Esophagus muscularis mucosa (tissue), 4 donors: ENCODE measurements at places on chromosomes 7 and 10. TPM values are rescaled to one million over a fixed set of nuclear protein-coding genes. Genes with fewer than 3 reads are reported as not detected.

DNA sequence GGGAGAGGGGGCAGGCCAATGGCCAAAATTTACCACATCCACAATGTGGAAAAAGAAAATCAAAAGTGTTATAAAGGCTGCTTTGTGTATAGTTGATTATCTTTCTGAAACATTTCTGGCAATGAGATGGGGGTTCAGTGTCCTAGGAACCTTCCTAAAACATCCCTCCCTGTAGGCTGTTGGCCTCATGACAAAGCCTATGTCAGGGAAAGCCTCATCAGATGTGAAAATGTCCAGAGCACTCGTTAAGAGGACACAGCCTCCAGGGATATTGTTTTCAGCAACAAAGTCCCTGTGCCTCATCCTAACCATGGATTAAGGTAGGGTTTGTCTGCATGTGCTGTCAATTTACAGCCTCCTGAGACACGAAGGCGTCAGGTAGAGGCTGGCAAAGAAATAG, 17.0 kb downstream of the SUN3 start:
- H3K36me3 ChIP-seq, result no peaks in the 10 kb centered on the region
- H3K27ac ChIP-seq, result no peak overlapping the region
- H3K27me3 ChIP-seq, result no peaks in the 10 kb centered on the region
- H3K4me3 ChIP-seq, result no peak overlapping the region

DNA sequence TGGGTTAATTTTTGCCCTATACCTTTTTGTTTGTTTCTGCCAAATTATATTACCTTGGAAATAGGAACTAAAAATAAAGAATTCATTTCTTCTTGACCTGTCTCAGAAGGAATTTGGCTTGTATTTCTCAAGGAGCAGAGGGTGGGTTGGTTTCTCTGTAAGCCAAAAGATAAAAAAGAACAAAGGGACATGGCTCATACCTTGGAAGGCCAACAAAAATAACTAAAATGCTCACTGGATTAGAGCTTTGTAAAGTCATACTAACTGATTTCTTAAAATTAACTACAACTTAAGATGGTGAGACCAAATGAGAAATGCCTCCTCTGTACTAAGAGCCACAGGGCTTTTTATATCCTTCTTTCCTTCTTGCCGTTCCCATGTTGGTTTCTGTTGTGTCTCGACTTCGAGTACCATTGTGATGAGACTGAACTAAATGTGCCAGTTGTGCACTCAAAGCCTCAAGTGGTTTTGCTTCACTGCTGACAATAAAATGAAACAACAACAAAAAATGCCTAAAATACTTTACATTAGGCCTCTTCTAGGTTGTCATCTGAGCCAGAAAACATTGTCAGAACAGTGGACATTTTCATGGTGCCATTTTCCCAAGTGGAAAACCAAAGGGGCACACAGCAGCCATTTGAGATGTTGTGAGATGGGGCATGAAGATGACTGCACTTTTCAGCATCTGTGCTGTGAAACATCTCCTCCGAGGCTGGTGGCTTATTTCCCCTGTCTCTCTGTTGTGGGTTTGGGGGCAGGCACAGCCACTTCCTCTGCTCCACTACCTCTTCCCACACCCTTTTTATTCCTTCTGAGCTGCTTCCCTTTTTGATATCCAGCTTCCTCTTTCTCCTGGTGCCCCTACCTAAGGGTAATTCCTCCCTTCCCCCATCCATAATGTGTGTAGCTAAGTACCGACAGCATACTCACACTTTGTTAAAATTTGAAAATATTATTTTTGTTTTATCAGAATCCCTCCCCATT, 51.8 kb upstream of the AGR3 start:
- no peaks in the 10 kb centered on the region for H3K27me3 ChIP-seq
- H3K4me1 ChIP-seq, result peaks cover 7% of the 10 kb centered on the region
- H3K36me3 ChIP-seq, result no peaks in the 10 kb centered on the region

- DNase-seq, result no peak
- H3K4me3 ChIP-seq, result no peak overlapping the region
- no peak overlapping the region for H3K27ac ChIP-seq
Measured at GRCh38 chr10:92867235-92867634, 18.9 kb downstream of the EXOC6 start.

Gene ANKRD1
- total RNA-seq, result not detected

Gene FGL2
- total RNA-seq, result 349 TPM

DNA sequence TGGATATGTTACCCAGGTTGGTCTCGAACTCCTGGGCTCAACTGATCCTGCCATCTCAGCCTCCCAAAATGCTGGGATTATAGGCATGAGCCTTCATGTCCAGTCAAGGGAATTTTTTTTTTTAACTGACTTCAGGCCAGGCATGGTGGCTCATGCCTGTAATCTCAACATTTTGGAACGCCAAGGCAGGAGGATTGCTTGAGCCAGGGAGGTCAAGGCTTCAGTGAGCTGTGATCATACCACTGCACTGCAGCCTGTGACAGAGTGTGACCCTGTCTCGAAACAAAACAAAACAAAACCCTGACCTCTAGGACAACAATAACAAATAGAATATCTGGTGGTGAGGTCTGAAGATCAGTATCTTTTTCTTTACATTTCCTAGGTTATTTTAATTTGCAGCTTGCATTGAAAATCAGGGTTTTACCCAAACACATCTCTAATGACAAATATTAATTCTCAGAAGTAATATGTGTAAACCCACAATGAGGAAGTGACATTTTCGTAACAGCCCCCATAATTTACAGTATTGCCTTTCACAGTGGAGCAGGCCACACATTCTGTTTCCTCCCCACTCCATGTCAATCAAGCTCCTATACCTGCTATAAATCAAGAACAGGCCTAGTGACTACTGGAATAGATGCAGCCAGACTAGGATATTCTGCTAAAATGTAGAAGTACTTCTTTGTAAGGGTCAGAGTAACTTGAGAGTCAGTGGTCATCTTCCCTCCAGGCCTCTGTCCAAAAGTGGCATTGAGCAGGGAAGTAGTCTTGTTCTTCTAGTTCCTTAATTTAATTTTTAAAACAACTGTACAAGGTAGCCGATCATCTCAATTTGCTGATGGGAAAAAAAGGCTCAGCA, 43.3 kb upstream of the ECHDC3 start:
- no peaks in the 10 kb centered on the region for H3K4me1 ChIP-seq
- no peaks in the 10 kb centered on the region for H3K36me3 ChIP-seq
- DNase-seq, result no peak
- H3K27me3 ChIP-seq, result no peaks in the 10 kb centered on the region
